ENCODE measurements at places on chromosomes 2 and 18.

DNA sequence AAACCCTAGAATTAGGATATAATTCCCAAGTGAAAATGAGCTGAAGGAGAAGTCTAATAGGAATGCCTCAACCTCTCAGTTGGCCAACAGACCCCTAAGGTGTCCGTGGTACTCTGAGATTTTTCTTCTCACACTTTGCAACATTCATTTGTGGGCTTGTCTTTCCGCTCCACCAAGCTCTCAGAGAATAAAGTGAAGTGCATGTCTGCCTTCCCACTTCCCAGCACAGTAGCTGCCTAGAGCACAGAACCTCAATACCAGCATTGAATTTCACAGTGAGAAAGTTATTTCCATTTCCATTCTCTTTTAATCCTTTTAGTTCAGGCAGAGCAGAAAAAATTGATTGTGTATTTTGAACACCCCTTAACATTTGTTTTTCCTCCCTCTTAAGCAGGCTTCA is 451.8 kb downstream of the TGIF1 start:
- no peak for DNase-seq

- DNase-seq = no peak
These were observed 3.4 kb downstream of the PXDN start for GRCh38 chr2:1740716-1741589.

DNA sequence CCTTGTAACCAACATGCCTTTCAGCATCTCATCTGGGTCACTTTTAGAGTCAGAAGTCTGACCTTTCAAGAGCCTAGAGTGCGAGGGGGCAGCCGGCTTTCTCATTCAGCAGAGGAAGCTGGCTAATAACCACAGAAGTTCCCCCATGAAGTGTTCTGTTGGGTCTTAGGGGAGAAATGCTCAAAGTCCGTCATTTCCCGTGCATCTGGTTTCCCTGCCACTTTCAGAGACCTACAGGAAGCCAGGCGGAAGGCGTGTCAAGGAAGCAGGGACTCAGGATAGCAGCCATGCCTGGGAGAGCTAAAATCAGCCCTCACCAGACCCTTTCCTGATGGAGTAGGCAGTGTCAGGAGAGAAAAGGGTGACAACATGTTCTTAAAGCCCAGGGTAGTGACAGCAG is 301.8 kb upstream of the ID2 start:
- DNase-seq = no peak

- DNase-seq = no peak
These were observed 104.6 kb downstream of the UNC80 start for GRCh38 chr2:209876211-209876610.

GRCh38 chr2:43132683-43133301 is 93.6 kb downstream of the ZFP36L2 start:
- no peak for DNase-seq

- peak; percentile 24 for DNase-seq
These were observed 711 bp downstream of the DOK6 start for GRCh38 chr18:69401226-69401971.

DNA sequence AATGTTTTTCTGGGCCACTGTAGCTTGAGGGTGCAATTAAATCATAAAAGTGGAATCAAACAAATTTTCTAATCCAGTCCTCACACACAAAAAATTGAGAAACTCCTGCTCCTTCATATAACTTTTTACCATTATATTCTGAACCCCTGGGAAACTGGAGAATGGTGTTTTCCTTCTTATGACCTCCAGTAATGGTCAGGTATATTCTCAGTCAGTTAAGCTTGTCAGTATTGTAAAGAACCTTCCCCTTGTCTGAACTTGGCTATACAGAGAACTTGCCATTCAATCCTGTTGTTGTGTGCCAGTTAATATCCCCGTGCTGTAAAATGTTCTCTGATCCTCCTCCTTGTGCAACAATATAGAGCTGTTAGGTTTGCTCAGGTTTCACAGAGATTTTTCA is 39.5 kb downstream of the ZNF804A start:
- no peak for DNase-seq

GRCh38 chr18:56276466-56276865 is 361.9 kb downstream of the TXNL1 start:
- no peak for DNase-seq

DNA sequence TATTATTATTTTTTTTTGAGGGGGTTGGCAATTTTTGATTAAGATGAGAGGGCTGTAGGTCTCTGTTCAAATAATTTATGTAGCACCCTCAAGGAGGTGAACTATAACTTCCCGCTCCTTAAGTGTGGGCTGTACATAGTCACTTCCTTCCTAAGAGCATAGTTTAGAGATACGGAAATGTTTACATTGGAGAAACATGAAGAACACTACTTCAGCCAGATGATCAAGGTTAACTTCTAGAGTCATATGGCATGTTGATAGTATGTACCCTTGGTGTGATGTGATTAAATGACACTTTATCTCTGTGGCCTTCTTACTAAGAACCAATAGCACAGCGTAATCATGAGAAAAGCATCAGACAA is 93.7 kb downstream of the MIB1 start:
- DNase-seq = no peak

DNA sequence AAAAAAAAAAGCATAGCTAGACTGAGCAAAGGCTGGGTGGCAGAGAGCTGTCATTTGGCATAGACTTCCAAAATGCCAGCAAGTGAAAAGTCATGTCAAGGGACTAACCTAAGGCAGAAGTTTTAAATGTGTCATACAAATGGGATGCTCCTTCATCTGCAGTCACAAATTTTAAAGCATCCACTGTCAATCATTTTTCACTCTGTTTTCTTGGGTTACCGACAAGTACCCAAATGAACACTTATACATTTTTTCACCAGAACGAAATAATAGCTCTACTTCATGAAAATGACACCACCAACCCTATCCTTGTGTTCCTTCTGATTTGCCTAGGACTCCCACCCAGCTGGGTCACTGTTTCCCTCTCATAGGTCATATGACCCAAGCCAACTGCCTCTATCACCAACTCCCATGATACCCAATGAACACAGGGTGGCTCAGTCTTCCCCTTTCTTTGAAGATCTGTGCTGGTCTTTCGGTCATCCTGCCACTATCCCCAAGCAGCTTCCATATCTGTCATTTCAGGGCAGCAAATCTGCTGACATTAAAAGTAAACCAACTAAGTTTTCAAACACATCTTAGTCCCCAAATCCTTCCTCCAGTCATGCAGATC is 21.5 kb downstream of the KLF7 start:
- DNase-seq = no peak

DNA sequence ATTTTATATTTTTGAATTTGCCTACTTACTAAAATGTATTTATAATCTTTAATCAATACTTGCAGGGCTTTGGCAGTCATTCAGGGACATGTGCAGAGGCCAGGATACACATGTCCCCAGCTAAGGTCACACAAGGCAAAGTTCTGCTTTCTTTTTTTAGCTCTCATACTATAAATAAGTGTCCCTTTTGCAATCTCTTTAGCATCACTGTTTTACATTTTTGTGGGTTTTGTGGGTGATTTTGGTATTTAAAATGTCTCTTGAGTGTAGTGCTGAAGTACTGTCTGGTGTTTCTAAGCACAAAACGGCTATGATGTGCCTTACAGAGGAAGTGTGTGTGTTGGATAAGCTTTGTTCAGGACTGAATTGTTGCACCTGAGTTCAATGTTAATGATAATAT is 309.0 kb upstream of the GULP1 start:
- no peak for DNase-seq

- DNase-seq = no peak
These were observed 316.9 kb upstream of the ZEB2 start for GRCh38 chr2:144836635-144837350.

DNA sequence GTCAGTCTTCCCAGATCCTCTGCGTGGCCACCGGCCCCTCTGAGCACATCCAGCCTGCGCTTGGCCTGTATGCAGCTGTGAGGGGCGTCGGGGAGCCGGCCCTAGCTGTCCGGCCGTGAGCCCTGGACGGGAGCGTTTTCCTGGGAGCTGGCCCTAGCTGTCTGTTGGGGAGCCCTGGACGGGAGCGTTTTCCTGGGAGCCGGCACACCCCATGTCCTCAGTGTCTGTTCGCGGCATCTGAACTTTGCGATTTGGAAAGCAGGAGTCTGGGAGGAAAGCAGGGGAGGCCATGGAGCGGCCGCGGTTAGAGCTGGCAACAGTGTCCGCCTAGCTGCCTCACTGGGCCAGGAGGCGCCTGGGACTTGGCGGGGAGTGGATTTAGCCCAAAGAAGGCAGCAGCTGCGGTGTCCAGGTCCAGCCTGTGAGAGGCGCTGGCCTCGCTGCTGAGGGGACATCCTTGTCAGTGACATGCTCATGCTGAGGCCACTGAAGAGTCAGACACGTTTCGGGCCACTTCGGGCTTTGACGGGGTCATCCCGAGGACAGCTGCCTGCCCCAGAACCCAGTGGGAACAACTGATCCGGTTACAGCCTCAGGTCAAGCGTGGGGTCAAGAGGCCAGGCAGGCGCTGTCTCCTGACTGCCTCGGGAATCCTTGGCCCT is 75.8 kb downstream of the KCNG2 start:
- DNase-seq = no peak

DNA sequence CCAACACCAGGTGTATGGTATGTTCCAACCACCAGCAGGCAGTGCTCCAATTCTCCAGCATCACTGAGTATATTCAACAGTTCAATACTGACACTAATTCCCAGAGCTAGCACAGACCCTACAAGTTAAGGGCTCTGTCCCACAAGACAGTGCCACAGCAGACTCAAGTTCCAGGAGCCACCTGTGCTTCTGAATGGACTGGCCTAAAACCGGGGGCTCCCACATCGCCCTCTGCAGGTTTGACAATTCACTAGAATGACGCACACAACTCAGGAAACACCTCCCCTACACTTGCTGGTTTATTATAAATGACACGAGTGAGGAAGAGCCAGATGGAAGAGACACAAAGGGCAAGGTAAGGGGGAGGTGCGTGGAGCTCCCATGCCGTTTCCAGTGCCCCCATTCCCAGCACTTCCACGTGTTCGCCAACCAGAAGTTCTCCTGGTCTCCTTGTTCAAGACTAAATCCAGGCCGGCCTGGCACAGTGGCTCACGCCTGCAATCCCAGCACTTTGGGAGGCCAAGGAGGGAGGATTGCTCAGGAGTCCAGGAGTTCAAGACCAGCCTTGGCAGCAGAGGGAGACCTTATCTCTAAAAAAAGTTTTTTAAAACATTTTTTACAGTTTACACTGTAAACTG is 12.2 kb upstream of the ATP6V1B1 start:
- no peak for DNase-seq

GRCh38 chr18:49682173-49682802 is 120.4 kb downstream of the LIPG start:
- DNase-seq = no peak

DNA sequence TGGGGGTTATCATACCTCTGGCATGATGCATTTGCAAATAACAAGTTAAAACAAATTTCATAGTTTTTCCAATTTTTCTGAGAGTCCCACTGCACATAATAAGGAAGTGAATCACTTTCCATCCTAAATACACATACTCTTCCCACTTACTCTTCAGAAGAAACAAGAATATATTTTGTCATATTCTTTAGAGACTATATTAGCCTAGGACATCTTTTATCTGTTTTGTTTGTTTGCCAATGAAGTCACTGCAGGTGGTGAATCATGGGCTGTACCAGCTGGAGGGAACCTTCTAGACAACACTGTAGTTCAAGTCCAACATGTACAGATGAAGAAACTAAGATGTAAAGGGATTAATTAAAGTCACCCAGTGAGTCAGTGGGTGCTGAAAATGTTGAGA is 116.8 kb downstream of the XIRP2 start:
- DNase-seq = no peak

DNA sequence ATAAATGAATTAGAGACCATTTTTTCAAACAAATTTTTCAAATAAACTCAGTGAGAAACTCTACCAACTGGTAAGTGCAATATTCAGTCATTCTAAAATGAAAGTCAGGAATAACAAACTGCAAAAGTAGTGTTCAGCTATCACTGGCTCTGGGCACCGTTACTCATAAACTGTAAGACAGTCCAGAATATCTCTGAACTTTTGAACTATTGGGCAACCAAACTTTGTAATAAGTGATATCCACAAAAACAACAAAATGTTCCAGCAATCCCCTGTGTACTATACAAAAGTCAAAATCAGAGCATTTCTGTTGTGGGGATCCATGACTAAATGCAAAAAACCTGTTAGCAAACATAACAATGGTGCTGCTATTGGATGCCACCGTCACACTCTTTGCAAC is 56.3 kb downstream of the SLC25A12 start:
- DNase-seq = no peak

- no peak for DNase-seq
These were observed 42.9 kb upstream of the EML6 start for GRCh38 chr2:54680397-54681041.

GRCh38 chr2:191642541-191642940 is 35.4 kb upstream of the NABP1 start:
- no peak for DNase-seq

- DNase-seq = peak; percentile 18
These were observed 79.6 kb downstream of the DNER start for GRCh38 chr2:229634601-229635370.

- DNase-seq = peak; percentile 2
These were observed 676 bp downstream of the KLHL23 start for GRCh38 chr2:169734169-169734847.

- DNase-seq = no peak
These were observed 14.5 kb downstream of the EPC2 start for GRCh38 chr2:148658807-148659722.

DNA sequence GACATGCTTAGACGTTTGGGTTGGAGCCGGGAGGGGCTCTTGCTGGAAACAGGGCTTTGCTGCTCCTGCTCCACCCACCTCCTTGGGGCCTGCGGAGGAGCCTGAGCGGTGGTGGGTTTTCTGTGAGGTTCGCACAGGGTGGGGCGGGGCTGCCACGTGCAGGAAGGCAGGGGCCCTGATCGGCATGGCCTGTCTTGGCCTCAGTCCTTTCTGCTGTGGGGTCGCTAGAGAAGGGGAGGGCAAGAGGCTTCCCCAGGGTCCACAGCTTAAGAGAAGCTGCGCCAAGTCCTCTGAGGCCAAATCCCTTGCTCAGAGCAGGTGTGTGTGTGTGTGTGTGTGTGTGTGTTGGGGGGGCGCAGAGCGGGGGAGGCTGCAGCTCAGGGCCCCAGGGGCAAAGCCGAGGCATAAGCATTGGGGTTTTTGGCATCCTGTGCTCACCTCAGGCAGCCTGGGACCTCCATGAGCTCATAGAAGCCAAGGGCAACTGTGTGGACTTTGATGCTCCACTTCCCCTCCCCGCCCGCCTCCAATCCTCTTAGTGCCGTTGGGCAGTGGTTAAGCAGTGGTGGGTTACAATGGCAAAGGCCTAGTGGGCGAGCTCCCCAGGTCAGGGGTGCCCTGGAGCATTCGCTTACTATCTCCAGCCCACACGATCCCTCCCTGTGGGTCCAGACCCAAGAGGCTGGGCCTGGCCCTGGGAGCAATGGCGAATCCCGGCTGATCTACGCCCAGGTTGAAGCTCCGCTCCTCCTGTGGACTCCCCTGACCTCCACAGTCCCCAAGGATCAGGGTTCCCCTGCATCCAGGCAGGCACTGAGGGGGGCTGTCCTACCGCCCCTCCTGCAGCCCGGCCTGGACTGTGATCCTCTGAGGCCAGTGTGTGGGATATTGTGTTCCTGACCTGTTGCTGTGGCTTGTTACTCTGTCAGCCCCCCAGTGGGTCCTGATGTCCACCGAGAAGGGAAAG is 28.9 kb downstream of the TOGARAM2 start:
- DNase-seq = no peak

- no peak for DNase-seq
These were observed 55.6 kb upstream of the MYL1 start for GRCh38 chr2:210370562-210370961.

- no peak for DNase-seq
These were observed 665.5 kb upstream of the CNTNAP5 start for GRCh38 chr2:123359636-123360035.

GRCh38 chr18:42296723-42297122 is 341.7 kb downstream of the PIK3C3 start:
- DNase-seq = no peak

GRCh38 chr2:9844036-9844483 is 786 bp downstream of the TAF1B start:
- no peak for DNase-seq

Data from NCI-H1092 (cell line).